Nucleus accumbens (tissue), 56 donors: ENCODE measurements at places on chromosomes 1 and 21.

DNA sequence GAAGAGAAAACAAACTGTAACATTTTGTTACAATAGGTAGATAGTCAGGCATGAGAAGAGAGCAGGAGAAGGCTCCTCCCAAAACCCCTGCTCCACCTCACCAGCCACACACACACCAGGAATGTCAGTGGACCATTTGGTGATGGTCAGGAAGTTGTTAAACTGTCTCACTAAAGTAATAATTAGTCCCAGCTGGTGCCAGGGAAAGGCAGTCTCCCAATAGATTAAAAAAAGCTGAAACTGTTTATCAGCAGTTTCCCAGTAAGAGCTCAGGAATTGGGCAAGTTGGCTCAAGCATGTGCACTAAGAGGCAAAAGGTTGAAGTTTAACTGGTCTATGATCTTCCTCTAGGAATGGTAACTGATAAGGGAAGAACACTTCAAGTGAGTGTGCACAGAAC is 249.6 kb downstream of the COL11A1 start:
- no peak for DNase-seq

- DNase-seq, result no peak
These were observed 959 bp downstream of the AKR7A3 start for GRCh38 chr1:19287436-19288185.

DNA sequence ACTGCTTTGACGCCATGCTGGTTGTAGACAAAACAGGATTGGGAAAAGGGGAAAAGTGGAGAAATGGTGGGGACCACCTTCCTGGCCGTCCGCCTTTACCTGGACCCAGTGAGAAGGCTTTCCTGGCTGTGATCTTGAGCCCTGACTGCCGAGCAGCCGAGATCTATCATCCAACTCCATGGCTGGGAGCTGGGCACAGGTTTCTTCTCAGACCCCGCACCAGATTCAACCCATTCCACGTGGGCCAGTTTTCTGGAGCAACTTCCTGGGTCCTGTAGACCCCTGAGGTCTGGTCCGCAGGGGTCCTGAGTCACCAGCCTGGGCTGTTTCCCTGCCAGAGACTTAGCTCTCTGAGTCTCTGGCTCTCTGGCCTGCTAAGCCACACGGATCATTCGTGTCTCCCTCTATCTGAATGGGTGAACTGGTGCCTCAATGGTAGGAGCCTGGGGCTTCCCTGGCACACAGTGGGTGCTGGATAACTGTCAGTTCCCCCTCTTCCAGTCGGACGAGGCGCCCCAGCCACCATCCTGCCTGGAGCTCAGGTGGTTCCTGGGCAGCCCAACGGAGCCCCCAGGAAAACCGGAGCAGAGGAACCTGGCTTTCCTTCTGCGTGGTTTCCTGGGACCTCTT is 4.5 kb upstream of the NPHP4 start:
- DNase-seq, result no peak

- no peak for DNase-seq
These were observed 34.0 kb upstream of the CHIT1 start for GRCh38 chr1:203263496-203263895.

GRCh38 chr1:168098534-168099320 is 38.0 kb downstream of the GPR161 start:
- no peak for DNase-seq

- no peak for DNase-seq
These were observed 60.2 kb downstream of the FASLG start for GRCh38 chr1:172719066-172719627.

- no peak for DNase-seq
These were observed 115.4 kb downstream of the RIPK4 start for GRCh38 chr21:41651406-41651805.

DNA sequence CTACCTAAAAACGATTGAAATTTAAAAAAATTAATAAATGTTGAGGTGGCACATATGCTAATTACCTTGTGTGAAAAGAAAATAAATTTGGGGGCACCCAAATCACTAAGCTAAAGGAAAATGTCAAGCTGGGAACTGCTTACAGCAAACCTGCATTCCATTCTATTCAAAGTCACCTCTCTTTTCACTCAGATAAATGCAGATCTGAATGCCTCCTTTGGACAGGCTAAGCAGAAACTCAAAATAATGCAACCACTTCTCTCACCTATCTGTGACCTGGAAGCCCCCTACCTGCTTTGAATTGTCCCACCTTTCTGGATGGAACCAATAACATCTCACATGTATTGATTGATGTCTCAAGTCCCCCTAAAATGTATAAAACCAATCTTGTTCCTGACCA is 628.7 kb downstream of the AMY1C start:
- no peak for DNase-seq

- DNase-seq, result no peak
These were observed 35.4 kb downstream of the FAAP20 start for GRCh38 chr1:2159124-2159523.

DNA sequence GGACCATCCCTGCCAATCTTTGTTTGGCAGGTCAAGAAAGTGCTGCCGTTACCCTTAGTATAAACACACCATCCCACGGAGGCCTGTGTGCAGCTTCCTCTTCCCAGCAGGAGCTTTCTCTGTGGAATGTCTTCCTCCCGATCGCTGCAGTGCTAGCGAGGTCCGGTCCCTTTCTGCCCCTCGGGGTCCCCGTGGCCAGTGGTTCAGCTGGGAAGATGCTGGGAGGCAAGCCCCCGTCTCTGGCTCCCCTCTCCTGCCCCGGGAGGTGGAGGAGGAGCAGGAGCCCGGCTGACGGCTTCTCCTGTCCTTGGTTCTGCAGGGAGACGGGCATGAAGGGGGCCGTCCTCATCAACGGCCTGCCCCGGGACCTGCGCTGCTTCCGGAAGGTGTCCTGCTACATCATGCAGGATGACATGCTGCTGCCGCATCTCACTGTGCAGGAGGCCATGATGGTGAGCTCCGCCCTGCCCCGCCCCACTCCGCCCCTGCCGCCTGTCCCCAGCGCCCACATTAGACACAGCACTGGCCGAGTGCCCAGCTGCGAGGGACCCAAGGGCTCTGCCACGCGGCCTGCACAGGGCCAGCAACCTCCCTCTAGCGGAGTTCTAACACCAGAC is 42.1 kb downstream of the TFF3 start:
- DNase-seq, result no peak

DNA sequence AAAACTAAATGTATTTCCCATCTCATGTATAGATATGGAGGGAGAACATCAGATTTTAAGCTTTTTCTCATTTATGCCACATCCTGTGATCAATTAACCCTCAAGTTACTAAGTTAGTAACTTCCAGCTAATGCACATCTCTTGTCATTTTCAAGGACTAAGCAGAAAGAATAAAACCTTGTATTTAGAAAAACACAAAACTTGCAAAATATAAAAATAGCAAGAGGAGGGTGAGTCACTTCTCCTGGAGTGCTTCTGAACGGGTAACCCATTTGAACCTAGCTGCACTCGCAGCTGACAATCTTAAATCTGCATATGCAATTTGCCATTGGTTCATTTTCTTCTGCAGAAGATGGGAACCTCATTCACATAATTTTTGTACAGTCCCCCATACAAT is 500.5 kb downstream of the SETD4 start:
- DNase-seq, result no peak

- DNase-seq, result no peak
These were observed 56.9 kb downstream of the CLSTN1 start for GRCh38 chr1:9766759-9767442.

DNA sequence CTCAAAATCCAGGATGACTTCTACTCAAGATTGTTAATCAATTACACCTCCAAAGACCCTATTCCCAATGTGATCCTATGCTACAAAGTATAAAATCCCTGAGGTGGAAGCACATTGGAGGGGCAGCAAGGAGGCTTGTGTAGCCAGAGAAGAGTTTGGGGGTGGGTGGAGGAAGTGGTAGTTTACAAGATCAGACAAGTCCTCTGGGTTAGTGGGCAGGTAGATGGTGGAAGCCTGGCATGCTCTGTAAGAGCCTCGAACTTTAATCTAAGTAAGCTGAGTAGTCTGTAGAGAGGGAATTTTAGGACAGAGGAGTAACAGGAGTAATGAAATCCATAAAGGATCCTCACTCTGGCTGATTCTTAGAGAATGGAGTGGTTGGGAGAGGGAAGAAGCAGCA is 65.0 kb upstream of the KCTD3 start:
- DNase-seq, result no peak

GRCh38 chr1:37888022-37888700 is 28.8 kb upstream of the MTF1 start:
- DNase-seq, result no peak

- DNase-seq, result no peak
These were observed 33.4 kb upstream of the OR2B11 start for GRCh38 chr1:247491328-247491727.

- DNase-seq, result no peak
These were observed 58.5 kb downstream of the HSF2BP start for GRCh38 chr21:43600642-43601402.

GRCh38 chr1:12185918-12186678 is 19.3 kb downstream of the TNFRSF1B start:
- DNase-seq, result no peak

- DNase-seq, result no peak
These were observed 22.2 kb upstream of the SMG7 start for GRCh38 chr1:183450093-183450492.

GRCh38 chr1:200867018-200867811 is 5.6 kb upstream of the GPR25 start:
- no peak for DNase-seq
